Stimulated activated CD4-positive, alpha-beta T cell treated with anti-CD3 and anti-CD28 coated beads, Interleukin-1b, Interleukin-23, amount 100 ng/mL, for 1 hour (primary cell): ENCODE measurements at places on chromosomes 1 and 21.
A peak's percentile ranks its signal among the peaks of the same experiment; 100 is the strongest.

- no peak for DNase-seq
Measured at GRCh38 chr1:150221552-150221951, 14.4 kb downstream of the ANP32E start.

DNA sequence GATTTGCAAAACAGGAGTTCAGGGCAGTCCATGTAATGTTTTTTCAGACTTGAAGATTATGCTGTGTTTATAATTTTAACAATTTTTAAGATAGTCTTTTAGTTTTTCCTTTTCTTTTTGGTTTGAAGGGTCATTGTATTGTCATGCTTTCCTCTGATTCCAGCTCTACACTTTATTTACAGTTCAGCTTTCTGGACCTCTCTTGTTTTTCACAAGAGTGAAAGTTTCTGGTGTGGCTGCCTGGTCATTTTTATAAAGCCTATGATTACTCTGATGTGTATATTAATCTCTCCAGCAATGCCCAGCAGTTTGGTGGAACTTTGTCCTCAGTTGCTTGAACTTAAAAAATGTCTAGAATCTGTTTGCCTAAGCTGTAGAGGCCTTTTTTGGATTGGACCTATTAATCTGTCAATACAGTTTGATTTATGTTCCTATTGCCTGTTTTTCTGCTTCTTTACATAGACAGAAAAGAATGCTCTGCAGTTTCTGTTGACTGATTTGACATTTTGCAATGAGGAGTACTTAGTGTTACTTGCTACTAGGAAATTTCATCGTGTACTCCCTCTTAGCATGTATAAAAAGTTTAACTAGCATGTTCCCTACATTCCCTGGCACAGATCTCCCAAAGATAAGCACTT, 52.2 kb downstream of the XCL2 start:
- no peak for DNase-seq

DNA sequence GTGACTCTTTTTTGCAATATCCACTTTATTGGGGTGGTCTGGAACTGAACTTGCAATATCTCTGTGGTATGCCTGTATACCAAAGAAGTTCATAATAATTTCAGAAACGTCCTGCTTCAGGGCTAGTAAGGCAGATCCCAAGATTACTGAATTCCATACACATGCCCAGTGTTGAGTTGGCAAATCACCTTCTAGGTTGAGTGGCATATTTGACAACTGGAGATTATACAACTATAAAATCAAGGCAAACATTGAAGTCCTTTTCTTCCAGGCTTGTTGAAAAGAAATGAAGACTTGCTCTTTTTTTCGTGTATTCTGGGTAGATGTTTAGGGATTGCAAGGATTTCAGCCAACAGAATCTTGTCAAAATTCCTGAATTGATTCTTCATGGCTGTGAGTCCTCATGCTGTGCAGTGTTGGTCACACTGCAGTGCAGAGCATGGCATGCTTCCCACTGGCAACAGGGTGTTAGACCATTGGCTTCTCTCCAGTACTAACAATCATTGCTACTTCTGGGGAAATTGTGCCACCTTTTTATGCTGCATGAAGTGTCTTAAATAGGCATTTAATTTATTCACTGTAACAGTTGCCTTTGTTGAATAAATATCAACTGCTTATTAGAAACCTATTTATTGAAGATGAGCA, 367.1 kb upstream of the ADGRL4 start:
- DNase-seq, result no peak

GRCh38 chr1:192439373-192440025, 122.7 kb downstream of the RGS21 start:
- DNase-seq, result no peak

DNA sequence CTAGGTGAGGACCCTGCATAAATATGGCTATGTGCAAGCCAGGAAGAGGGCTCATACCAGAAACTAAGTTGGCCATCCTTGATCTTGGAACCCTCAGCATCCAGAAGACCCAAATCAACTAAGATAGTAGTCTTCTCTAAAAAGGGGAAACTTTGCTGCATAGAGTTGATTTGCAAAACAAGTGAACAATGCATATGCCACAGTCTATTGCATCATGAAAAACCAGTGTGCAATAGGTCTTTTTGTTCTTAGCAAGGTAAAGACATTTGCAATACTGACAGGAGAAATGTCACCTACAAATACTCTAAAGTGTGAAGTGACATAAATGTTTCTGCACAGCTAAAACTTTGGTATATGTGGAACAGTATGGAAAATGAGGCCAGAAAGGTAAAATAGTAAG, 2.0 kb upstream of the IFI16 start:
- no peak for DNase-seq

DNA sequence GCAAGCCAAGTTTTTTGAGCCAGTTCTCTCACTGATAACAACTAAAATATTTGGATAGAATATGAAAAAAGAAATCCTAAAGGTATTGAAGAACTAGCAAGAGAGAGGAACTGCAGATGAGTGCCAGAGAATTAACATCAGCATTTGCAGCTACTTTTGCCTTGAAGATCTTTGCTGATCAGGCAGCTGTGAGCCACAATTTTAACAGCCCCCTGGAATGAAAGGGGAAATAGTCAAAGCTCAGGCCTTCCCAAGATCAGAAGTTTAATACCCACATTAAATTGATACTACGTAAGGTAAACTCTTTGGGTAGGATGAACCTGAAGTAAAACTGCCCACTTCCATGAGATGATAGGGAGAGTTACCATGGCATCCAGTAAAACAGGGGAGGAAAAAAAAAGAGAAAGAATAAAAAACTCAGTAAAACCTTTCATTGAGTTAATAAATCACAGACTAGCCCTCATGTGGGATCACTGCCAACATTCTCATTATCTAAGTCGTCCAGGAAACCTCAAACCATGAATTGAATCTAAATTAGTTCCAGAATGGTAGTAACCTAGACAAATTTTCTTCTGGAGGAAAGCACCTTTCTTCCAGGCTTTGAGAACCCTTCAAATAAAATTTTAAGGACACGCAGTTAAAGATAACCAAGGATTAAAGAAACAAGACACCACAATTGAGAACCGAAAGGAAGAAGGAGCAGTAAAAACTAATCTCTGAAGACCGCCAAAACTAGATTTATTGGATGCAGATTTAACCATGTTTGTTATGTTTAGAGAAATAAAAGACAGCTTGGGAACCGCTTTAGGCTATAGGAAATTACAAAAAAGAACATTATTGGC, 28.3 kb downstream of the SCP2 start:
- no peak for DNase-seq

GRCh38 chr1:97204468-97204867, 482.9 kb downstream of the PTBP2 start:
- no peak for DNase-seq

GRCh38 chr21:21182401-21183010, 184.3 kb downstream of the NCAM2 start:
- DNase-seq, result no peak

GRCh38 chr1:21586846-21587601, 77.8 kb downstream of the ALPL start:
- no peak for DNase-seq

DNA sequence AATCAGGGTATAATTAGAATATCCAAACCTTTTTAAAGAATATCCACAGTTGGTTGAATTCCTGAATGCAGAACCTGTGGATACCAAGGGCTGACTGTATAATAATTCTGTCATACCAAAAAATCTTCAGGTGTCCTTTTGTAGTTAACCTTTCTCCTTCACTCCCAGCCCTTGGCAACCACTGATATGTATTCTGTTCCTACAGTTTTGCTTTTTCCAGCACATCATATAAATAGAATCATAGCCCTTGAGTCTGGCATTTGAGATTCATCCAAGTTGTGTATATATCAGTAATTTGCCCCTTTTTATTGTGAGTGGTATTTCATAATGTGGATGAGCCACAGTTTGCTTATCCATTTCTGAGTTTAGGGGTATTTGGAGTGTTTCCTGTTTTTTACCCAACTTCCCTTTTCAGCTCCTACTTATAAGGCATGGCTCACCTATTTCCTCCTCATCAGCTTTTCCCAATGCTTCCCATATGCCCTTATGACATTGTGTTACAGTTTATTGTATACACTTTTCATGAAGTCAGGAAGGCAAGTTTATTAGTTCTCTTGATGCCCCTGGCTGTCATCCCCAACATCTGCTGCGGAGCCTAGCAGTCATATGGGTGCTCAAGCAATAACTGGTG, 35.0 kb upstream of the AGO1 start:
- DNase-seq, result no peak

- no peak for DNase-seq
Measured at GRCh38 chr1:59564192-59564891, 250.4 kb upstream of the HOOK1 start.

DNA sequence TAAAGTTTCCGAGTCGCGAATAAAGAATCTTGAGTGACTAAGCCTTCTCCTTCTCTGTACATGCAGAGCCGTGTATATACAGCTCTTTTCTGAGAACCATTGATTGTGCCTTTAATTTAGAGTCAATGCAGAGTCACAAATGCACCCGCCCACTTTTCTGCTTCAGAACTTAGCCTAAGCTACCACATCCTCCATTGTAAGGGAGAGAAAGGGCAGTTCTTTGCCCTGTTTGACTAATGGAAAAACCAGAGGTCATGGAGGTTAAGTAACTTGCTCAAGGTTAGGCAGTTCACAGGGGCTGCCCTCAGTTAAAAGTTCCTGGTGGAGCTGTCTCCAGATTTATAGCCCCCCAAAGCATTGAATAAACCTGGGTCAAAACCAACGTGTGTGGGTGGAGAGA, 139.6 kb downstream of the TOMM20 start:
- DNase-seq, result no peak

- DNase-seq, result no peak
Measured at GRCh38 chr1:199460933-199461332, 566.6 kb upstream of the NR5A2 start.

DNA sequence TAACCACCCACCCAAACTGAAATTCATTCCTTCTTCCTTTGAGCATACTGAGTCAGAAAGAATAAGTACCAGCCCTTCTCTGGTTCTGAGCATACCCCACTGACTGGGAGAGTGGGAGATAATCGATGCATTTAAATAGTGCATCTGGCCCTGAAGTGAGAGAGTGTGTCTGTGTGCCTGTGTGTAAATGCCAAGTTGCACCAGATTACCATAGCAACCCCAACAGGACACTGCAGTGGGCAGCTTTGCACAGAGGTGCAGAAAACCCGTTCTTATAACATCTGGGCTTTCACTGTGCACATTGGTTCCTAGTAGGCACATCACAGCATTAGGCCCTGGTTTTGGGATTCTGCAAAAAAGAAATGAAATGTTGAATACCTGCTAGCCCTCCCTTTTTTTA, 2.3 kb downstream of the ASTN1 start:
- no peak for DNase-seq

- DNase-seq, result no peak
Measured at GRCh38 chr1:166730299-166730888, 108.9 kb upstream of the POGK start.

GRCh38 chr1:192436441-192437078, 119.8 kb downstream of the RGS21 start:
- no peak for DNase-seq

DNA sequence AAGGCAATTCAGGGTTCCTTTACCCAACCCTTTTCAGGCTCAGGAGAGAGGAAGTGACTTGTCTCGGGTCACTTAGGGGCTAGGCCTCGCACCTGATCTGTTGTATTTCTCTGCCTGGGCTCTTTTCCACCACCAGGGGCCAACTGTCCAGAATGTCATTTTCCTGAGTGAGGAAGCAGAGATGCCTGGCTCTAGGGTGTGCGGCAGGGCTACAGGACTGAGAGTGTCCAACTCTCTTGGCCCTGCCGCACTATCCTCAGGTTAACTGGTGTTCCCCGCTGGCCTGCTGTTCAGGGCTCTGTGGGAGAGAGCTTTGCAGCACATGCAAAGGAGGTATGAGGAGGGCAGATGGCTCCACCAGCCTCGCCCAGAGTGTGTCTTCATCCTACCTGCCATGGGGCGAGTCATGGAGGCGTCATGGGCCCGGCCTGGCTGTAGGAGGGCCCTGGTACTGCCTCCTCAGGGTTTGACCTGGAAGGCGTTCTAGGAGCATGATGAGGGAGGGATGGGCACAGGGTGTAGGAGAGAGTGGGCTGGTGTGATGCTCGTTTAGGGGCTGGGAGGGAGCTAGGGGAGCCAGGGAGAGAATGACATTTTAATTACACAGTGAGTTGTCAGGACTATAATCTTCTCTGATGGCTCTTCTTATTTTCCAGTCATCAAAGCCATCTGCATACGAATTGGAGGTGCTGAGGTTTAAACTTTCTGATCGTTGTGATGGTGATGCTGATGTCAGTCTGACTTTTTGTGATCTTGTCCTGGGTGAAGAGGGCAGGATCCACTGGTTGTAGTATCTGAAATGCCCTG, 128.3 kb downstream of the NOS1AP start:
- no peak for DNase-seq

DNA sequence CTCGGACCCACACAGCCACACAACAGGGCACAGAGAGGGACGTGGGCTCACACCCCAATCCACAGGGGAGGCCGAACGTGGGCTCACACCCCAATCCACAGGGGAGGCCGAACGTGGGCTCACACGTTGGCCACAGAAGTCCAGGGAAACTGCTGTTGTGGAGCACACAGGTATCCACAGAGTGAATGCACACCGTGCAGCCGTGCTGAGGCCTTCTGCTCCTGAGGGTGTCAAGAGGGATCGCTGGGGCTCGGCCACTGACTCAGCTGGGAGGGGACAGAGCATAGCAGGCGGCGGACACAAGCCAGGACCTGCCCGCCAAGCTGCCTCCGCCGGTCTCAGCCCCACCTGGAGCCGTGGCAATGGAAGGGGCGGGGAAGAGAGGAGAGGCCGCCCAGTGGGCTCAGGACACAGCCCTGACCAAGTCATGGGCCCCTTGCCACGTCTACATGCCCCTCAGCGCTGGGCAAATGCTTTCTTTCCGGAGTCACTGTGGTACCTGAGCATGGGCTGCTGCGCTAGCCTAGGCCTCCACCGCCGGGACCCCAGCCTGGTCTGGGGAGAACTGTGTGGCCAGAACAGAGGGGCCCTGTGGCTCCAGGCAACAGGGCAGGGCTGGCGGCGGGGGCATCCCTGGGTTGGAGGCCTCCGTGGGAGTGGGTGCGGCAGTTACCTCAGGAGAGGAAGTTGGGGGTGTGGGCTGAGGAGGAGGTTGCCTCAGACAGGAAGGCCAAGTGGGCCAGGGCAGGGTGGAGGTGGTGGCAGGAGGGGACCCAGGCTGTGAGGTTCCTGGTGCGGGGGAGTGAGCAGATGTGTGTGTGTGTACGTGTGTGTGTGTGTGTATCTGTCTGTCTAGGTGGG, 1.2 kb downstream of the SYTL1 start:
- peak; percentile 57 for DNase-seq

- no peak for DNase-seq
Measured at GRCh38 chr1:21034725-21035628, 141.7 kb downstream of the EIF4G3 start.

- no peak for DNase-seq
Measured at GRCh38 chr1:152942161-152942560, 4.8 kb upstream of the SPRR5 start.
